ENCODE measurements at places on chromosomes 16 and 17.

DNA sequence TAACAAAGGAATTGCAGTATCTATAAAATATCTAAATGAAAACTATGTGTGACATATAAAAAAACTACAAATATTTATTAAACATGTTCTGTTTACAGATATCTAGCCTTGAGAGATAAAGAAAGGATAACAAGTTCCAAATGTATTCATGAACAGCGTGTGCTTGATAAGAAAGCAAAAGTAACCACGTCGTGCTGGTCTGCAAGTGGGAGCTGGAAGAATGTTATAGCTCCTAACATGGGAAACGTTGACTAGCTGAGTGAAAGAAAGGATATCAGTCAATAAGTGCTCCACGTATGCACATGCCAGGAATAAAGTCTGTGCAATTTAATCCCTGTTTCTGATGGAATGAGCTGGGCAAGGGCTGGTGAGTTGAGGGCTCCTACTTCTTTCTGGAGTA lies 71.2 kb upstream of the CDYL2 start:
- DNase-seq, result no peak

DNA sequence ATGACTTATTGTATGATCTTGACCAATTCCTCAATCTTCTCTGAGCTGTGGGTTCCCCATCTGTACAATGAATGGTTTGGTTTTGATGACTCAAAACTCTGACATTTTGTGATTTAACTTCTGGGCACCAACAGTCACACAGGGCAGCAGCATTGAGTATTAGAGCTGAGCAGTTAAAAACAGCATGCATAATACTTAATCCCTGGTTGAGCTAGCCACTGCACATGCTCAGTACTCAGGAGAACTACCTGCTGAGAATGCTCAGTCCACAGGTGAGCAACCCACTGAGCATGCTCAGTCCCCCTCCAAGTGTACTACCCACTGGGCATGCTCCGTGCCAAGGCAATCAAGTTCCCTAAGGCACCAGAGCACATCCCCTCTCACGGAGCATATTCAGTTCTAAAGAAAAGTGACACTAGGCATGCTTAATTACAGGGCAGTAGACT lies 68.7 kb downstream of the AIPL1 start:
- peak; percentile 53 for DNase-seq

DNA sequence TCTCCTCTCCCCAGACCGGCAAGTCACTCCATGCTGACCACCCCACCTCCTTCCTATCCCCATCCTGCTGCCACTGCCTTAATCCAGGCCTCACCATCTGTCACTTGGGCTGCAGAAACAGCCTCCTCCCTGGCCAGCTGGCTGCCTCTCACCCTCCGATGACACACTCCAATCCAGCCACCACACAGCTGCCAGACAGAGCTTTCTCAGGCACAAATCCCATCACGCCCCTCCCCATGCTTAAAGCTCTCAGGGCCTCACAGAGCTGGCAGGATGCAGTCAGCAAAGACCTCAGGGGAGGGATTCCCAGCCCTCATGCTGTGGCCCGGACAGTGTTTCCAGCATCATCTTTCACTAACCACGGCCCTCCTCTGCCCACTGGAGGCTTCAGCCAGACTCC lies 13.7 kb downstream of the CAMKK1 start:
- no peak for DNase-seq

DNA sequence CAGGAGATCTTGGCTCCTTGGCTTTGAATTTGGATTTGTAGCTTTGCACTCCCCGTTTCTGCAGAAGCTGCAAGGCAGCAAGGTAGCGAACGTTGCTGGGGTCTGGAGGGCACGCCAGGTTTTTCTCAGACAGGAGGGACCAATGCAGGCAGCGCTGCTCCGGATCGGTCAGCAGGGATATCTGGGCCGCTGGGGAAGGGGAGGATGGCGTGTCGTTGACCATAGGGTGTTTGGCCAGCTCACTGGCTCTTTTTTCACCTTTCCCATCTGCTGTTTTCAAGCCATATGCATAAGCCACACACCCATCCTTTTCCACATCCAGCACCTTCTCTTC lies 15.8 kb downstream of the C16orf46 start:
- DNase-seq, result no peak

- DNase-seq, result no peak
These were observed 16.3 kb downstream of the ENPP7 start for GRCh38 chr17:79746889-79747507.

DNA sequence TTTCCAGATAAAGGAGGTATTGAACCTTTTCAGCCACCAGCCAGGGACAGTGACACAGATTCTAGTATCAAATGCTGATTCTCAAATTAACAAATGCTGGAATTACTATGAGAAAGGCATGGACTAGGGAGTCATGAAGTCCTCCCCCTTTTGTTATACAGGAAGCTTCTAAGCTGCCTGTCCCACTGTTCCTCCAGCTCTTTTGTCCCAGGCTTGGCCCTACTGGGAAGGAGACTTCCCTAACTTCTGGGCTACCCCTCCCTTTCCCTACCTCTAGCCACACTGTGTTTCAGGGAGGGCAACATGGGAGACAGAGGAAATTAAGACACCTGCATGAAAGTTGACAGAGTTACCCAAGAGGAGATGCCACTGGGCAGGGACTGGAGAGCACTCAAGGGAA lies 192.5 kb downstream of the CDH13 start:
- DNase-seq, result no peak

GRCh38 chr17:78387977-78388941 lies 9.8 kb downstream of the PGS1 start:
- no peak for DNase-seq

- DNase-seq, result no peak
These were observed 416 bp downstream of the KIFC3 start for GRCh38 chr16:57801809-57802340.

DNA sequence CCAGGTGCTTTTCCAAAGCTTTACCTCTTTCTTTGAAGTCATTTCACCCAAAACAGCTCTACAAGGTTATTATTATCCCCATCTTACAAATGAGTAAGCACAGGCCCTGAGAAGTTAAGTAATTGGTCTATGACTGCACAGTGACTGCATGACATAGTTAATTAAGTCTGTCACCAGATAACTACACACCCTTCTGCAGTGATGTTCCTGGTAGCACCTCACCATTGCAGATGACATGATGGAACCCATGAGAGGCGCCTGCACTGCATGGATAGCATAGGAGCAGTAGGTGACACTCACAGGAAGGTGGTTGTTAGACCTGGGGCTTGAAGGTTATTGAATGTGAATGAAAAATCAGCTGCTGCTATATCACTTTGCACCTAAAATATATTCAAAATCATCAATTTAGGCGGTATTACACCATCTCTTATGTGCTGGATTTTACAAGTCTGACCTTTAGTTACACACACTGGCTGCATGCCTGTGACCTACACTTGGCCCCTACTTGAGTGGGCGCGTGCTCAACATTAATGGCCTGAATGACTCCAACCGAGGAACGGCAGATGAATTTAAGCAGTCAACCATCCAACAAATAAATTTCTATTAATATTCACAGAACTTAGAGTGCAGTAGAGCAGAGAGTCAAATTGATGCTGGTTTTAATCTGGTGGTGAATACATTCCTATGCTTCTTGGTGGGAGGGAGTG lies 239.6 kb downstream of the CDH11 start:
- no peak for DNase-seq

- no peak for DNase-seq
These were observed 2.4 kb downstream of the GOSR2 start for GRCh38 chr17:46925185-46925868.

- DNase-seq, result no peak
These were observed 2.7 kb downstream of the MLLT6 start for GRCh38 chr17:38707678-38708351.

DNA sequence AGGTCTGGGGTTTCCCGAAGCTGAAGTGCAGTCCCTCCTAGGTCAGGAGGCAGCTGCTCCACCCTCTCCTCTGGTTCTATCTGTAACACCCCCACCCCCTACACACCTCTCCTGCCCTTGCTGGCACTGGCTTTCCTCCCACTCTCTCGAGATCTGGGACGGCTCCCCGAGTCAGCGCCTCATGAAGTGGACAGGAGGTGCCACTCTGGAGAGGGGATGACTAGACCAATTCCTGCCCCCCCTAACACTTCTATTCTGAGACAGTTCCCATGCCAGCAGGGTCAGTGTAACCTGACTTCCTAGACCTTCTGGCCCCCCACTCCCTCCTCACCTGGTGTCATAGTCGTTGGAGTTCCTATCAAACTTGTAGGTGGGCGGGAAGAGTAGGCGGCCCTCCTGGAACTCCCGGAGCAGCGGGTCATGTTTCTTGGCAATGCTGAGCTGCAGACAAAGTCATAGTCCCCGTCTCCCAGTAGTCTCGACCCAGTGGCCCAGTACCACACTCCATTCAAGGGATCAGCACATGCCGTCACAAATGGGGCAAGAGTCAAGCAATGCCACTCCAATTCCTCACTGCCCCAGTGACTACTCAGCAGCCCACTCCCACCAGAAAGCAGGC lies 9.7 kb downstream of the INPP5K start:
- DNase-seq, result no peak

GRCh38 chr17:40916366-40916765 lies 21.1 kb downstream of the KRT23 start:
- no peak for DNase-seq

DNA sequence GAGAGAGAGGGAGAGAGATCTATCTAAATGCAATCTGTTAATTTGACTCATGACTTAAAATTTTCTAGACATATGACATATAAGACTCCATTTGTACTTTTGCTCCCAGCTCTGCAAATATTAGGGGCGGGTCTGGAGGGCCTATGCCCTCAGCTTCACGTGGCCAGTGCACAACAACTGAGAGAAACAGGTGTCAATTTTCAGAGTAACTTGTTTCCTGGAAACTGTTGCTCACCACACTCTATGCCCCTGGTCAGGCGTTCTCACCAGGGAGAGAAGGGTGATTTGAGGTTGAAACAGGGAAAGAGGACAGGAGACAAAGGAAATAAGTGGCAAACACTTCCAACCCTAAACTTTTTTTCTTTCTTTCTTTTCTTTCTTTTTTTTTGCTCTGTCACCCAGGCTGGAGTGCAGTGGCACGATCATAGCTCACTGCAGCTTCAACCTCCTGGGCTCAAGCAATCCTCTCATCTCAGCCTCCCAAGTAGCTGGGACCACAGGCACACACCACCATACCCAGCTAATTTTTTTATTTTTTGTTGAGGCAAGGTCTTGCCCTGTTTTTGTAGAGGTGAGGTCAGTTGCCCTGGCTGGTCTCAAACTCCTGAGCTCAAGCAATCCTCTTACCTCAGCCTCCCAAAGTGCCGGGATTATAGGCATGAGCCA lies 270.0 kb downstream of the SLC39A11 start:
- peak; percentile 32 for DNase-seq

DNA sequence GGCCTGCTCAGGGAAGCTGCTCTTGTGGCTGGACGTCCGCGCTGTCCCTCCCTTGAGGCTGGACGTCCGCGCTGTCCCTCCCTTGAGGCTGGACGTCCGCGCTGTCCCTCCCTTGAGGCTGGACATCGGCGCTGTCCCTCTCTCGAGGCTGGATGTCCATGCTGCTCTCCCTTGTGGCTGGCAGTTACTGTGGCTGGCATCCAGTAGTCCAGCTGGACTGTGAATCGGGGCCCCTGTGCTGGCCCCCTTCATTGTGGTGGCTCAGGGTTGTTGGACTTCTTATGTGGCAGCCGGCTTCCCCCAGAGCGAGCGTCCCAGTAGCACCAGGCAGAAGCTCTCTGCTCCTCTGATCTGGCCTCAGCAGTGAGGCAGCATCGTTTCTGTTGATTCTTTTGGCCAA lies 141.5 kb downstream of the IRF8 start:
- no peak for DNase-seq

DNA sequence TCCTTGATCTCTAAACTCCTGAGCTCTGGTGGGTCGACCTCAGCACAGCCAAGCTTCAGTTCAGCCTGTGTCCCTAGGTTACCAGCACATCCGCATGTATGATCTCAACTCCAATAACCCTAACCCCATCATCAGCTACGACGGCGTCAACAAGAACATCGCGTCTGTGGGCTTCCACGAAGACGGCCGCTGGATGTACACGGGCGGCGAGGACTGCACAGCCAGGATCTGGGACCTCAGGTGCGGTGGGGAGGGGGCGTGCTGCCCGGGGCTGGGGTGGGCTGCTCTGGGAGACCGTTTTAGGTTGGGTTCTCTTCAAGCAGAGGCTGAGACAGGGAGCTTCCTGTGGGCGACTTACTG lies 1.1 kb downstream of the MLST8 start:
- no peak for DNase-seq

DNA sequence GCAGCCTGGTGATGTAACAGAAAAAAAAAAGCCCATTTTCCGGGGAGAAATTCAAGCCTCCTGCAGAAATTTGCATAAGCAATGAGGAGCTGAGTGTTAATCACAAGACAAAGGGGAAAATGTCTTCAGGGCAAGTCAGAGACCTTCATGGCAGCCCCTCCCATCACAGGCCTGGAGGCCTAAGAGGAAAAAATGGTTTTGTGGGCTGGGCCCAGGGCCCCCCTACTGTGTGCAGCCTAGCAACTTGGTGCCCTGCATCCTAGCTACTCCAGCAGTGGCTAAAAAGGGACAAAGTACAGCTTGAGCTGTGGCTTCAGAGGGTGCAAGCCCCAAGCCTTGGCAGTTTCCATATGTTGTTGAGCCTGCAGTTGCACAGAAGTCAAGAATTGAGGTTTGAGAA lies 49.7 kb downstream of the AHSP start:
- no peak for DNase-seq

- DNase-seq, result no peak
These were observed 776.1 kb downstream of the KCNJ2 start for GRCh38 chr17:70945386-70945785.

GRCh38 chr16:71840052-71840451 lies 5.7 kb upstream of the ATXN1L start:
- DNase-seq, result no peak

DNA sequence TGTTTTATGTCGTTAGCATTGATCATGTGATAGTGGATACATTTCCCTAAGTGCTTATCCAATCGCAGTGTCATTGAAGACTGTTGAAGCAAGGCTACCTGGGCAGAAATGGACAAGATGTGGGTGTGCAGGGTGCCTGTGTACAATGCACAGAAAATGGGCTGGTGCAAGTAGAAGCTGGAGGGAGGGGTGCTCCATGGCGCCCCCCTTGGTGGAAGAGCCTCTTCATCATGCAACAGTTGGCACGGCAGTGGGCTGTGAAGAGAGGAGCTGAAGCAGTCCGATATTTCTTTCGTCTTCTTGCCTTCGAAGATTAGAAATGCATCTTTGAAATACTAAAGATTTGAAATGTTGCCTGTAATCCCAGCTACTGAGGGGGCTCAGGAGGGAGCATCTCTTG lies 100.5 kb downstream of the PLCG2 start:
- DNase-seq, result no peak

- DNase-seq, result no peak
These were observed 50.1 kb downstream of the KLHDC4 start for GRCh38 chr16:87715658-87716057.

DNA sequence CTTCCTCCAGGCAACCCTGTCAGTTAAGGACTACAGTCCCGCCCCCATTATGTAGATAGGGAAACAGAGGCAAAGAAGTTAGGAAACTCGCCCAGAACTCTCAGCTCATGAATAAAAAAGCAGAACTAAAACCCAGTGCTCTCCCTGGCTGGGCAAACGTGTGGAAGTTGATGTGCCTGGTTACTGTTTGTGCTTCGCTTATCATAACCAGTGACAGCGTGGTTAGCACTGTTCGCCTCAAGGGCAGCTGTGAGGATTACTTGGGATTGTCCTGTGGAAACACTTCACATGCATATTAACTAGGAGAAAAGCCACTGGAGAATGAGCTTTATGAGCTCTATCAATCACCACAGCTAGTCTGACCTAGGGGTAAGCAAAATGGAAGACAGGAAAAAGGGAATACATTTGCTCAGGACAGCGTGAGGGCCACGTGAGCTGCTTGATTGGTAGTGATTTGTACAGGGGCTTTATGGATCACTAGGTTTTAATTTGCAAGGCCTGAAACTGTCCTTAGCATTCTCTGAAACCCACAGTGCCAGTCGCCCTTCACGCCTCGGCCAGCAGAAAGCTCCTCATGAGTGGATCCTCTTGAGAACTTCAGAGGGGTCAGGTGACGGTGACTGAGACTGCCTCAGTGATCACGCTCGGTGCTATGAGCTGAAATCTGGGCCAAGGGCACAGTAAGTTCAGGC lies 19.9 kb downstream of the CYB5D2 start:
- no peak for DNase-seq

All from HCT116 (cell line).